Activated CD8-positive, alpha-beta T cell treated with anti-CD3 and anti-CD28 coated beads, Interleukin-2, amount 10 ng/mL, durations not matched to agents 7 days and 5 days (primary cell): ENCODE measurements at places on chromosomes 16 and 17. TPM values are rescaled to one million over a fixed set of nuclear protein-coding genes. Genes with fewer than 3 reads are reported as not detected.

GRCh38 chr16:62741692-62742091 is 705.5 kb upstream of the CDH8 start:
- no peaks in the 10 kb centered on the region for H3K4me1 ChIP-seq
- H3K4me3 ChIP-seq = no peak overlapping the region
- H3K27ac ChIP-seq = no peak overlapping the region
- H3K27me3 ChIP-seq = no peaks in the 10 kb centered on the region

Gene RPRML
- 0.23 TPM for total RNA-seq

- no peak overlapping the region for H3K27ac ChIP-seq
- H3K27me3 ChIP-seq = peaks cover 35% of the 10 kb centered on the region
- no peak for DNase-seq
- no peaks in the 10 kb centered on the region for H3K36me3 ChIP-seq
Measured at GRCh38 chr17:49114703-49115102, 17.9 kb upstream of the B4GALNT2 start.

Gene CDR2L
- 0.13 TPM for total RNA-seq

DNA sequence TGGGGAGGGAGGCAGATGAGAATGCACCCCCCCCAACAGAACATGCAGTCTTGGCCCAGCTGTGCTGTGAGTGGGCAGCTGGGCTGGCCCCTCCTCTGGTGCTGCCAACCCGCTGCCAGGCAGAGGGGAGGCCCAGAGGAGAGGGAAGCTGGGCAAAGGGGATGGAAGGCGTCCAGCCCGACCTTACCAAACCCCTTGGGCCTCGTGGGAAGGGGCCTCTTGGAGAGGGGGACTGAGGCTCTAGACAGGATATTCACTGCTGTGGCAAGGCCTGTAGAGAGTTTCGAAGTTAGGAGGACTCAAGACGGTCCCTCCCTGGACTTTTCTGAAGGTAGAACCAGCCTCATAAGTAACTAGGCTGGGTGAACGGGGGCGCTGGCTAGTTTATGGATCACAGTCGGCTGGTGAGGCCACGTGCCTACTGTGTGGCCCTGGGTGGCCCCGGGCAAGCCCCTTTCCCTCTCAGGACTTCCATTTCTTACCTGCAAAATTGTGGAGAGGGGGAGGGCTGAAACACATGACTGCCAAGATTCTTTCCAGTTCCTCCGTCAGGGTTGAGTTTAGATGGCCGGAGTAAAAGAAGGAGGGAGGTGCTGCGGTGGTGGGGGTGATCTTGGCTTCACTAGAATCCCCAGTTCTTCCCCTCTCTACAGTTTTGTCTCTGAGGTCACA is 857 bp upstream of the STAT5A start:
- H3K27ac ChIP-seq = peak overlapping the region; percentile 93
- no peaks in the 10 kb centered on the region for H3K27me3 ChIP-seq
- DNase-seq = peak; percentile 56
- H3K4me3 ChIP-seq = peak overlapping the region; percentile 89
- peaks cover 52% of the 10 kb centered on the region for H3K4me1 ChIP-seq

GRCh38 chr16:72952404-72952803 is 95.5 kb downstream of the ZFHX3 start:
- no peaks in the 10 kb centered on the region for H3K4me1 ChIP-seq
- H3K36me3 ChIP-seq = peaks cover 4% of the 10 kb centered on the region
- H3K4me3 ChIP-seq = no peak overlapping the region

- H3K27me3 ChIP-seq = peaks cover 36% of the 10 kb centered on the region
- H3K27ac ChIP-seq = no peak overlapping the region
- no peak overlapping the region for H3K4me3 ChIP-seq
- DNase-seq = no peak
- H3K4me1 ChIP-seq = no peaks in the 10 kb centered on the region
Measured at GRCh38 chr16:2364638-2365210, 24.2 kb upstream of the ABCA3 start.

DNA sequence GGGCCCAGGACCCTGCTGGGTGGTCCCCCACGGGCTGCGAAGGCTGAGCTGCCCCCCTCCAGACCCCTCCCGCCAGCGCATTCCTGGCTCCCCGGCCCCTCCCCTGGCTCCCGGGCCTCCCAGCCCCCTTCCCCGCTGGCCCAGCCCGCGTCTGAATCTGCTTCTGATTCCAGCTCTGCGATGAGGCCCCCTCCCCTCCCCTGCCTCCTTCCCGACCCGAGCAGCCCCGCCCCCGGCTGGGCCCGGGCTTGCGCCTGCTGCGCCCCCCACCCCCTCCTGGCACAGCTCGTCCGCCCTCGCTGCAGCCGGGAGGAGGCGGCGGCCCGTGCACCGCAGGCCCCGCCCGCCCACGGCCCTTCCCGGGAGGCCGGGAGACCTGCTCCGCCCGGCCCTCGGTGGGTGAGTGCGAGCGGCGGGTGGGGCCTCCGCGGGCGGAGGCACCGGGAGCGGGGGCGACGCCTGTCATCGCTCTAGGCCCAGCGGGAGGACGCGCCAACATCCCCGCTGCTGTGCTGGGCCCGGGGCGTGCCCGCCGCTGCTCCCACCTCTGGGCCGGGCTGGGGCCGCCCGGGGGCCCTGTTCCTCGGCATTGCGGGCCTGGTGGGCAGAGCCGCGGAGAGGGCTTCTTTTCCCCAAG is at the start of gene NTN3:
Gene NTN3, plus strand, starts transcription at position 282 of the 637 bp plus-strand sequence. CDS start 405 bp downstream, outside the sequence.
- DNase-seq = no peak
- no peaks in the 10 kb centered on the region for H3K36me3 ChIP-seq
- no peak within 1 kb of the TSS for H3K4me3 ChIP-seq

DNA sequence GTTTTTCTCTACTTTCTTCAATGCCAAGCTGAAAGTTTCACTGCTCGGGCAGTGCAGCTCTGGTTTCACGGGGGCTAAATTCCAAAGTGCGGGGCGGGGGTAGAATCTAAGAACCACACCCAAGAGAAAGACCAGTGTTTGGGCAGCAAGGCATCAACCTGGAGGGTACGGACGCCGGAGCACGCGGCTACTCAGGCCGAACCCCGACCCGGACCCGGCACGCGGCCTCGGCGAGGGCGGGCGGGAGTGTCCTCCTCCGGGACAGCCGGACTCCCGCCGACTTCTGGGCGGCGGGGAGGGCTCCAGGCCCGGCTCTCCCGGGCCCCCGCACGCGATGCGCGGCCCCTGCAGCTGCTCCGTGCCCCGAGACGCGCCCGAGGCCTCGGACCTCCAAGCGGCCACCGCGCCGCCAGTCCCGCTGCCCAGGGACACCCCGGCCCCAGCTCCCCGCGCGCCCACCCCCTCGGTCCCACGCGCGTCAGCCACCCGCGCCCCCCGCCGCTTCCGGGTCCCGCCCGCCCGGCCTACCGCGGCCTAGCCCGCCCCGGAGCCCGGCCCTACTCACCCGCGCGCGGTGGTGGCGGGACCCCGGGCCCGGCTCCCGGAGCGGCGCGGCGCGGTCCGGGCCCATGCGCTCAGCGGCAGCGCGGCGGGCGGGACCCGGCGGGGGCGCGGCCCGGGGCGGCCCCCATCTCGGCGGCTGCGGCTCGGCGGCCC is 561 bp downstream of the AXIN1 start:
- peaks cover 18% of the 10 kb centered on the region for H3K36me3 ChIP-seq
- peak overlapping the region; percentile 83 for H3K27ac ChIP-seq
- no peaks in the 10 kb centered on the region for H3K27me3 ChIP-seq
- peak overlapping the region; percentile 86 for H3K4me3 ChIP-seq

DNA sequence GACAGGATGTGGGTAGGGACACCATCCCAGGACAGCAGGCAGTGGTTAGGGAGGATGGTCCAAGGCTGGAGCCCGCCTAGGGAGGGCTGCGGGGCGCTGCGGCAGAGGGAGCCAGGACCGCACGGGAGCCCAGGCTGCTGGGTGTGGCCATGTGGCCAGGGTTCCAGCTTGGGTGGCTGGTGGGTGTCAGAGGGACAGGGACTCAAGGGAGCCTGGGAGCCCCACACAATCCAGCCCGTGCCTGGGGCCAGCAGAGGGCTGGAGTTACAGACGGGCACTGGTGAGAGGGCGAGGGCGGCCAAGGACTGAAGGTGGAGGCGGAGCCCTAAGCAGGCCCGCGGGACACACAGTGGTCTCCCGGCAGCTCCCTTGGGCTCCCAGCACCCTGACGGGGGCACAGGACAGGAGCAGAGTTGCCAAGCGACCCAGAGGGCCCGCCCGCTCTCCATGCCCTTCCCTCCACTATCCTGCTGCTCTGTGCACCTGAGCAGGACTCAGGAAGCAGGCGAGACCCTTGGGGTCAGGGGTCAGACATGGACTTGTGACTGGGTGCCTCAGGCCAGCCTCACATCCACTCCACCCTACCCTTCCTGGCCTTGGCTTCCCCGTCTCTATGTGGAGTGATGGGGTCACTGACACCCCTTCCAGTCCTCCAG is 7.1 kb downstream of the MRPL28 start:
- no peaks in the 10 kb centered on the region for H3K27me3 ChIP-seq
- H3K36me3 ChIP-seq = peaks cover 7% of the 10 kb centered on the region
- no peak for DNase-seq
- no peak overlapping the region for H3K4me3 ChIP-seq
- H3K4me1 ChIP-seq = peaks cover 6% of the 10 kb centered on the region

Gene LGALS9B
- total RNA-seq = 0.45 TPM

Gene ITGB4
- 2.0 TPM for total RNA-seq

Gene JMJD6
- total RNA-seq = 59.3 TPM
